IMR-90 (cell line): ENCODE measurements at places on chromosomes 3 and 15. TPM values are rescaled to one million over a fixed set of nuclear protein-coding genes. Genes with fewer than 3 reads are reported as not detected.

- DNase-seq, result peak; percentile 44
Measured at GRCh38 chr15:69337138-69337537, 38.4 kb downstream of the PAQR5 start.

DNA sequence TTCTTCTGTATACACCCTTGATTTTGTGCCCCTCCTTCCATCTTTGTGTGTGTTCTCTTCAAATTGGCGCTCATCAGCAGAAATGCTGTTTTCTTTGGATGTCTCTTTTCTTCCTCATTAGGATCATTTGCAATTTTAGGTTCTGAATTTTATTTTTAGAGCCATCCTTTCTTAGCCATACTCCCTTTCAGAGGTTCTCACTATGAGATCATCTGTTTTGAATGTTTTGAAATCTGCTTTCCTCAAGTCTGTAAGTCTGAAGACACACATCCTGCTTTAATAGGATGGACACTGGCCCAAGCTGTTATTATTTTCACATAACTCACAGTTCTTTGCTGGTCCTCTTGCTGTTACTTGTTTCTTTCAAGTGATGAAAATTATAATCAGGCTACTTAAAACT lies 124.8 kb downstream of the BDH1 start:
- peak; percentile 73 for DNase-seq

- peak; percentile 88 for DNase-seq
Measured at GRCh38 chr3:196144383-196145105, 62.7 kb upstream of the TFRC start.

GRCh38 chr15:73959801-73960200 lies 32.3 kb downstream of the STOML1 start:
- no peak for DNase-seq

- DNase-seq, result peak; percentile 36
Measured at GRCh38 chr3:171459137-171459941, 866 bp downstream of the TNIK start.

DNA sequence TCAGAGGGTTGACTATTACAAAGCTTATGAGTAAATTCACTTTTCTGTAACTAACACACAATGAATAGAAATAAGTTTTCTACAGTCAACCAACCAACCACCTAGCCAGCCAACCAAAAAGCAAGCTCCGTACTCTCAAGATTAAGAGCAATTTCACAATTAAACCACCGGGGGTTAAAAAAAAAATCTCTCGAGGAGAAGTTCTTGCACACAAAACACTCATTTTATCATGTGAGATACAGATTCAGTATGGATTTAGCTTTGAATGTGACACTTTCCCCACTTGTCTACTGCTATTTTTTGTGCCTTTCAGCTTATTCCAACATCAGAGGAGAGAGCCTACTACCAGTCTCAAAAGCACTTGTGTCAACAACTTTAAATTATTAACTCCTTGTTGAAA lies 135.3 kb downstream of the SV2B start:
- no peak for DNase-seq

DNA sequence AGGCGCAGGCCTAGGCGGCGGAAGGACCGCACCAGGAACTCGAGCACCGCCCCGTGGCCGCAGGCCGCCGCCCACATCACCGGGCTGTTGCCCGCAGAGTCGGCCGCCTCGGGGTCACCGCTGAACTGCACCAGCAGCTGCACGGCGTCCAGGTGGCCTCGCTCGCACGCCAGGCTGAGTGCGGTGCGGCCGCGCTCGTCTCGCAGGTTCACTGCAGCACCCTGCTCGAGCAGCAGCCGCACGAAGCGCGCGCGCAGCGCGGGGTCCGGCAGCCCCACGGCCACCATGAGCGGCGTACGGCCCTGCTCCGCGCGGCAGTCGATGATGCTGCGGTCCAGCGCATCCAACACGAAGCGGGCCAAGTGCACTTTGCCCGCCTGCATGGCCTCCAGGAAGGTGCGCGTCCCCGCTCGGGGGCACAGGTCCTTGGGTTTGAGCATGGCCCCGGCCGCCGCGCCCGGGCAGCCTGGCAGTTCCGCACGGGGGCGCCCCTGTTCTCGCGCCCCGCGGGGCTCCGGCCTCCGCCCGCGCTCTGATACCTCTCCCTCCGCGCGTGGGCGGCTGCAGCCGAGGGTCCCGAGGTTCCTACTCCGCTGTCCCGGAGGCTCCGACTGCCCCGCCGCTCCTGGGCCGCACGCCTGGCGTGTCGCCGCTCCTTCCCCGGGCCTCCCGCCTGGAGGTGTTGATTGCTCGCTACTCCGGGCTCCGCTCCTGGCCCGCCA lies 556 bp downstream of the ANKRD63 start:
- DNase-seq, result no peak

DNA sequence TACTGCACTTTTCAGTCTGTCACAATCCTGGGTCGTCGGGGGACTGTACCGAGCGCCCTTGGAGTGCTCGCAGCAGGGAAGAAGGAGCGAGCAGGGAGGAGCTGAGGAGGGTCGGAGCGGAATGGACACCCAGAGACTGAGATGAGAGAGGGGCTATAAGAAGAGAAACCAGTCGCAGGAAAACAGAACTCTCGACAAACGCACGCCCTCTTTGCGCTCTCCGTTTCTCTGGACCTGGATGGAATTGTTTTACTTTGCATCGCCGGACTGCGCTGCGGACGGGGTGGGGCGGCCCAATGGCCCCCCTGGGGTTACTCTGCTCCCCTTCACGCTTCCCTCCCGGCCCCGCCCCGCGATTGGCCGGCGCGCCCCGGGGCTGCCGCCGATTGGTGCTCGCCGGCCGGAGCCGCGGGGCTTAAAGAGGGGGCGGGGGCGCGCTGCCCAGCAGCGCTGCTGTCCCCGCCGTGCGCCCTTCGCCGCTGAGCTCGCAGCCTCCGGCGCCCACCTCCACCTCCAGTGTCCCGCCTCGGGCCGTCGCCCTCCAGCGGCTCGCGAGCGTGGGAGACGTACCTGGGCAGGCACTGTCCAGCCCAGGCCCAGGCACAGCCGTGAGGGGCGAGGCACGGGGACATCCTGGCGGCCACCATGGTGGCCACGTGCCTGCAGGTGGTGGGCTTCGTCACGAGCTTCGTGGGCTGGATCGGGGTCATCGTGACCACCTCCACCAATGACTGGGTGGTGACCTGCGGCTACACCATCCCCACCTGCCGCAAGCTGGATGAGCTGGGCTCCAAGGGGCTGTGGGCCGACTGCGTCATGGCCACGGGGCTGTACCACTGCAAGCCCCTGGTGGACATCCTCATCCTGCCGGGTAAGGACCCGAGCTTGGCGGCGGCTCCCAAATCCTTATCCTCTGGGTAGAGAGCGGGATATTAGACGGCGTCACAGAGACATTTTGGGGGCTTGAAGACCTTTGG lies at the start of gene CLDN11:
Gene CLDN11 (plus strand): TSS at position 447 of the 977 bp plus-strand sequence. CDS start 199 bp downstream, at position 646.
- peak; percentile 75 for DNase-seq

DNA sequence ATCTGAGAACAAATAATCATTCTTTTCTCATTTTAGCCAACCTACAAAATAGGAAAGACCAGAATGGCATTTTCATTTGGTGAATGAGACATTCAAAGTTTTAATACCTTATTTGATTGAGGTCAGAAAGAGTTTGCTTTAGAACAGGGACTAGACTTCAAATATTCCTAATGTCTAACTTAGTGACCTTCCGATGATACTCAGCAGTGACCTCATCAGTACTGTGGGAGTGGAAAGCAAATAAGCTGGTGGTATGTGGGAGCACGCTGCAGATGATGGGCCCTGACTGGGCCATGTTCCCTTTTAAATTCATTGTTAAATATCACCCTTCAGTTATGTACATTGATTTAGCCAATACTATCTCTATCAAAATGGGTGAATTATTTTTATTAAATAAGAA lies 223.3 kb downstream of the P3H2 start:
- no peak for DNase-seq

DNA sequence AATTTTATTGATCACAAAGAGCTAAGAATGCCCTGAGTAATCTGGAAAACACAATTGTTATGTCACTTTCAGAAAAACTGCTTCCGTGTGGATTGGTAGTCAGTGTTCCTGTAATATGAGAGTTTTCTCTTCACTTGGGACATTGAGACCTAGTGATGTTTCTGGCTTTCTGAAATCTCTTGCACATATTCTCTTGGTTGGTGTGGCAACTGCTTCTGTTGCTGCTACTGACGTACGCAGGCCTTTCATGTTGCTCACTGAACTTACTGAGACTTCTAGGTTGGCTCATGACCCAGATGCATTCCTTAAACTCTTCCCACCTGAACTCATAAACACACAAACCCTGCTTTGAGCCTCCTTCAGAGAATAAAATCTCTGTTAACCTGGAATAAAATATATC lies 175.0 kb upstream of the PFN2 start:
- DNase-seq, result peak; percentile 64

GRCh38 chr3:136193278-136194054 lies 2.7 kb downstream of the MSL2 start:
- DNase-seq, result no peak

GRCh38 chr3:136276049-136276755 lies 26.1 kb downstream of the PCCB start:
- no peak for DNase-seq

DNA sequence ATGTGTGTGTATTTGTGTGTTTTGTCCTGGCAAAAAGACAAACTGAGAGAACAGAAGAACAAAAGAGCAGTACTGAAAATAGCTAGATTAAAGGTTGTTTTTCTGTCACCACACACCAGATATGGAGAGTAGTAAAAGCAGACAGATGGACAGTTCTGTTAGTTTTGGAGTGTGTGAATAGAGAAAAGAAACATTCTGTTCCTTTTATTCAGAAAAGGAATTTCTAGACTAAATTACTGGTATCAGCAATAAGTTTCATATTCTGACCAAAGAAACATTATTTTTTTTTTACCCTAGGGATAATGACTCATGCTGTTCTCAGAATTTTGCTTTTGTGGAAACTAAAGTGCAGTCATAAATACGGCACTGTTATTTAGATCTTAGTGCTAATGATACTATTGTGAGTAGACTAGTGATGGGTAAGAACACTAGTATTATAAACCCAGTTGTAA lies 32.9 kb downstream of the PIK3CA start:
- peak; percentile 63 for DNase-seq

DNA sequence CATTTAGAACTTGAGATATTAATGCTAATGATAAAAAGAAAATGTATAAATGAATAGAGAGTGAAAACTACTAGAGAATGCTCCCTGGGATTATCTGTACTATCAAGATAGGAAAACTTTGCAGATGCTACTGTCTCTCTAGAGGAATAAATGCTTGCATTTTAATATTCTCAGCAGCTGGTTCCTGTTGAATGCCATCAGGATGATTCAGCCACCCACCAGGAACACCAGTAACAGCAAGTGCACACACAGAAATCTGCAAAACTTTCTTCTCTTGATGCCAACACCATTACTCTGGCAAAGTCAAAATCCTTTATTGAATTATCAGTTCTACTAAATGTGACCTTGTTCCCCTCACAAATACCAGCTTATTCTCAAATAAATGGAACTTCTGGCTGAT lies 148.4 kb downstream of the TIGIT start:
- DNase-seq, result peak; percentile 77

DNA sequence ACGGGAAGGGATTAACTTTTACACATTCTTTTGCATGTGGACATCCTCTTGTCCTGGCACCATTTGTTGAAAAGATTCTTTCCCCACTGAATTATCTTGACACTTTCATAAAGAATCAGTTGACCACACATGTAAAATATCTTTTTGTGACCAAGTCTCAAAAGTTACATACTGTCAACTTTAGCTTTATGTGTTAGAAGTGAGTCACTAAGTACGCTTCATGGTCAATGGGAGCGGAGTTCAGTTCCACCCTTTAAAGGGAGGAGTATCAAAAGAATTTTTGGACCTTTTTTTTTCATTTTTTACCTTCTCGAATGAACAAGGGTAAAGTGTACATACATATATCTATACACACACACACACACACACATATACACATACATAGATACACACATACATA lies 35.4 kb downstream of the MAPK6 start:
- DNase-seq, result peak; percentile 22

DNA sequence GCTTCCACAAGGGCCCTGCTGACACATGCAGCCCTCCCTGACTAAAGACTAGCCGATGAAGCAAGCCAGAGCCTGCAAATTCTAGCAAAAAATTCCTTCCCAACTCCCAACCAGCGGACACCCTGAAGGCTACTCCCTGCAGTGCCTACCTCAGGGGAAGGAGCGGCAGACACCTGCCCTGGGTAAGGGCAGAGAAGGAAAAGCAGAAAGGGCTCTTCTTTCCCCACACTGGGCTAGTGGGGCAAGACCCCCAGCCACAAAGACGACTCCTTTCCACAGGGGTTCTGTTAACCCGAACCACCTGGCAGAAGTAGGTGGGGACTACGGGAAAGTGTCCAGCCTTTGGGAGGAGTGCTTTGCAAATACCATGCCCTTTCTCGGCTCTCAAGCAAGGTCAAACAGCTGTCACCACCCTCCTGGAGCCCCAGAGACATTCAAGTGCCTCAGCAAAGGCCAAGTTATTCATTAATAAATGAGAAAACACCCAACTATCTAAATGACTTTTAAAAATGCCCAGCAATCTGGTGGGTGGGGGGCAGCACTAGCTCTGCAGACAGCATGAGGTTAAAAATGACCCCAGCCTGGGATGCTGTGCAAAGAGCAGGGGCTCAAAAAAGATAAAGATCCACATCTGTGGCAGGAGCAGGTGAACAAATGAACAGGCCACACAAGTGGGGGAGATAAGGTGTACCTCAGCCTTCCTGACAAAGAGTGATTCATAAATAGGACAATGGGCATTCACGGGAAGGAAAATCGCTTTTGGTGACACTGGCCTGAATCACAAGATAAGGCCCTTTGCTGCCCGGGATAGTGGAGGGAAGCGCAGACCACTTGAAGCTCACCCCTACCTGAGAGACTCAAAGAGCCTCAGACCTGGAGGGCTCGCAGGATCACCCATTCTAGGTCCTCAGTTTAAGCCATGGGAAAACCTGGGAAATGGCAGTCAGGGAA lies 33.0 kb downstream of the CCDC12 start:
- no peak for DNase-seq

DNA sequence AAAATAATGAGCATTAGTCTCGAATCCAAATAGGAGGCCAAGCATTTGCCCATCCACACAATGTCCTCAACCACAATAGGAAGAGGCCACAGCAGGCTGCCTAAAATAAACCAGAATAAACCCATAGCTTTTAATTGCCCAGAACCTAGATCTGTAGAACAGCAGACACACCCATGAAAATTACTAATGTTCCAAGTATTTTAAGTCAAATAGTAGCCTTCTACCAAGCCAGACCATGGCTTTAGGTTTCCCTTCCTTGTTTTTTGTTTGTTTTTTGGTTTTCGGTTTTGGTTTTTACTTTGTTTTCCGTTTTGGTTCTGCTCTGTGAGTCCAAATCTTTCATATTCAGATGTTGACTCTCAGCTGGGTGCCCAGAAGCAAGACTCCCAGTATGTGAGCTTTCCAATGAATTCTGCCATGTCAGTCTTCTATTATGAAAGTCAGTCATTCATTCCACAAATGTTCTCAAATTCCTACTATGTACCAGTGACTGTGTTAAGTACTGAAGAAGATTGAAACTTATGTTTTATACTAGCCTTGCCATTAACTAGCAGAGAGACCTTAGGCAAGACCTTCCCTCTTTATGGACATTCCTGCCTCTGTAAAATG lies 57.8 kb upstream of the BOC start:
- no peak for DNase-seq

Gene DLL4
- 1.7 and 1.8 TPM in 2 replicates for total RNA-seq

Gene HDC
- total RNA-seq, result not detected in 2 replicates

Gene ANKDD1A
- 2.8 and 3.6 TPM in 2 replicates for total RNA-seq

Gene MAGEF1
- 10.6 and 16.4 TPM in 2 replicates for total RNA-seq

Gene LCTL
- total RNA-seq, result 8.9 and 10.4 TPM in 2 replicates

Gene LRRIQ4
- not detected in 2 replicates for total RNA-seq

Gene RYR3
- total RNA-seq, result 0.18 TPM in 1 of 2 replicates, not detected in the other
